Stimulated activated CD8-positive, alpha-beta memory T cell treated with anti-CD3 and anti-CD28 coated beads, Interleukin-7, amount 100 ng/mL, for 4 hours (primary cell): ENCODE measurements at places on chromosomes 3 and 15.

GRCh38 chr15:58873267-58873666 lies 60.2 kb downstream of the SLTM start:
- no peak for DNase-seq

- no peak for DNase-seq
Observed at GRCh38 chr3:172323894-172324610, 124.2 kb downstream of the GHSR start.

DNA sequence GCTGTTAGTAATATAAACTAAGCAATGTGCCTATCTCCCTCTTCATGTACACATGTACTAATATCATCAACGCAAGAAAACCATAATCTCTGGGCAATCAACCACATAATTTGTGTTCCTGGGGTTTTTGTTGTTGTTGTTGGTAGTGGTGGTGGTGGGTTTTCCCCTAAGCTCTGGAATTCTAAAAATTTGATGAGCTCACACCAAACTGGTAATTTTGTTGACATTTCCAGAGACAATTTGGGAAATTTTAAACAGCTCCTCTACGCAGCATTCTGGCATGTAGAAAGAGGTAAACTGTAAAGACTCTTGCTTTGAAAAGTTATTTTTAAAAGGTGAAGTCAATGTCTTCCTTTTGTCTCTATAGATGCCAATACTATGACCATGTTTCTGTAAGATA lies 126.7 kb downstream of the IGSF11 start:
- no peak for DNase-seq

- no peak for DNase-seq
Observed at GRCh38 chr3:15861163-15861562, 63.4 kb upstream of the ANKRD28 start.

DNA sequence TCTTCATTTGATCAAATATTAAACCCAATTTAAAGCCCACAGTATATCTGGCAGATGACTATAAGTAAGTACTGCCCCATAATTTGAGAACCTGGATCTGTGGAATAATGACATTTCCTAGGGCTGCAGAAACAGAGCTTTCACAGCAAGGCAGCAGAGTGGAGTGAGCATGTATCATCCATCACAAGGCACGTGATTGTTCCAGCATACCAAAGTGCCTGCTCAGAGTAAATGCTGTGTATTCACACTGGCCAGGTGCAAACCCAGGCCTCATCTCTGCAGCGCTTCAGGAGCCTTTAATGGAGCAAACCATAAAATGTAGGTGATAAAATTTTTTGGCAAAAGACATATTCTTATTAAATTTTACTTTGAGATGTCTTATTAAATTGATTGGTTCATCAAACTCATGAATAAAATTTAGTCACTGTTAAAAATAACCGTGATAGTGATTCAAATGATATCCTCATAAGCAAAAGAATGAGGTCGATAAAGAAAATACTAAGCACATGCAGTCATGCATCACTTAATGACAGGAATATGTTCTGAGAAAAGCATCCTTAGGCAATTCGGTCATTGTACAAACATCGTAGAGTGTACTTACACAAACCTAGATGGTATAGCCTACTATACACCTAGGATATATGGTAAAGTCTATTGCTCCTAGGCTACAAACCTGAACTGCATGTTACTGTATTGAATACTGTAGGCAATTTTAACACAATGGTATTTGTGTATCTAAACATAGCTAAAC lies 99.3 kb upstream of the SLC24A5 start:
- no peak for DNase-seq

DNA sequence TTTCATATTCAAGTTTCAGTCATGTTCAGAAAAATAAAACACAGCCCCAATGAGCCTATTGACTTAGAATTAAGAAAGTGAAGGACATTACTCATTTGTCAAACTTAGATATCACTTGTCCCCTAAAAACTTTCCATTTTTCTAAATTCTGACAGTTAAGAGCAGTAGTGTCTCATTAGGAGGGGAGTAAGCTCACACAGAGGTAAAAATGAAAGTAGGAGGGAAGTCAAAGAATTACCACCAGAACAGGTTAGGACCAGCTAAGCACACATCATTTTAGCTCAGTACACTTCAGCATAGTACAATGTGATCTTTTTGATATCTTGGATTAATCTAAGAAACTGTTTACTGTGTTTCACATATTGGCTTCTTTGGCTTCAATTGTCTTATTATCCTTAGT lies 64.3 kb downstream of the OSTN start:
- DNase-seq, result no peak

DNA sequence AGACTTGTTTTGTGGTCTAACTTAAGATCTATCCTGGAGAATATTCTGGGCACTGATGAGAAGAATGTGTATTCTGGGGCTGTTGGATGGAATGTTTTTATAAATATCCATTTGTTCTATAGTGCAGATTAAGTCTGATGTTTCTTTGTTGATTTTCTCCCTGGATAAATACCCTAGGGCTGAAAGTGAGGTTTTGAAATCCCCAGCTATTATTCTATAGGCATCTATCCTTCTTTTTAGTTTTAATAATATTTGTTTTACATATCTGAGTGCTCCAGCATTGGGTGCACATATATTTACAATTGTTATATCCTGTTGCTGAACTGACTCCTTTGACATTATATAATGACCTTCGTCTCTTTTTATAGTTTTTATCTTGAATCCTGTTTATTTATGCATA lies 42.9 kb downstream of the GALK2 start:
- no peak for DNase-seq

DNA sequence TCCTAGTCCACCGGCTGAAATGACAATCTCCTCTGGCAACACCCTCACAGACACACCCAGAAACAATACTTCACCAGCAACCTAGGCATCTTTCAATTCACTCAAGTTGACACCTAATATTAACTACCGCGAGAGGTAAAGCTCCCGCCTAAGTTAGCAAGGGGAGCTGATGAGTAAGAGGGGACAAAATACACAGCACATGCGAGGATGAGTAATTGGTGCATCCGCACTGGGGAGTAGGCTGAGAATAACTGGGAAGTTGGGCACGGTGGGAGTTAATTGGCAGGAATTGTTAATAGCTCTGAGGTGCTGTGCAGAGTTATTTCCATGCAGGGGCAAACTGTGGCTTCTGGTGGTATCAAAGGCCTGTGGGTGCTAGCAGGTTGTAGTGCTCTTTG lies 14.5 kb upstream of the PLD1 start:
- DNase-seq, result no peak

DNA sequence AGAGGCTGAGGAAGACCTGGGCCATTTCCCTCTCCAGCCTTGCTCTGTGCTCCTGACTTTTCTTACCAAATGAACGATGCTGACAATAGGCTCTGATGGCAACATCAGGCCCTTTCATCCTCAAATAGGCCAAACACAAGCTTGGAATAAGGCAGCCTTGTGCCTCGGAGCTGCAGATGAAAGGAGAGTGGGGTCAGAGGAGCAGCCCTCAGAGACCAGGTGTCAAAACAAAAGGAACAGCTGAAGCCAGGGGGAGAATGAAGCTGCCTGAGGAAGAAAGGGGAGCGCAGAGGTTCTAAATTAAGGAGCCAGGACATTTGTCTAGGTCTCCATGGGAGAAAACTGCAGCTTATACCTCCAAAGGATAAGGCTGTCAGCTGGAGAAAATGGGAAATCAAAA lies 5.1 kb downstream of the BFSP2 start:
- no peak for DNase-seq

- no peak for DNase-seq
Observed at GRCh38 chr15:63134245-63134985, 12.8 kb downstream of the LACTB start.

GRCh38 chr15:65355173-65355987 lies 22.4 kb downstream of the IGDCC3 start:
- no peak for DNase-seq

DNA sequence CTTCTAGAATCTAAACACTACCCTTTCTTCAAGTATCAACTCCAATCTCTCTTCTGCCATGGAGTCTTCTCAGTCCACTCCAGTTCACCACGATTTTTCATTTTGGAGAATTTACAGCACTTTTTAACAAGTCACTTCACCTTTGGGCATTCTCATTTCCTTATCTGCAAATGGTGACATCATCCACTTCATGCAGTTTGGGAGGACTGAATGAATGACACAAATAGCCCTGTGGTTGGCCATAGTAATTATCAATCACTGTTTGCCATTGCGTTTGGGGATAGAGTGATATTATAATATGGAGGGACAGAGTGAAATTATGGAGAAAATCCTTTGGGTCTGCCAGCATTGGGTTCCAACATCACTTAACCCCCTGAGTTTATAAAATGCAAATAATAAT lies 38.0 kb upstream of the TM4SF1 start:
- no peak for DNase-seq

DNA sequence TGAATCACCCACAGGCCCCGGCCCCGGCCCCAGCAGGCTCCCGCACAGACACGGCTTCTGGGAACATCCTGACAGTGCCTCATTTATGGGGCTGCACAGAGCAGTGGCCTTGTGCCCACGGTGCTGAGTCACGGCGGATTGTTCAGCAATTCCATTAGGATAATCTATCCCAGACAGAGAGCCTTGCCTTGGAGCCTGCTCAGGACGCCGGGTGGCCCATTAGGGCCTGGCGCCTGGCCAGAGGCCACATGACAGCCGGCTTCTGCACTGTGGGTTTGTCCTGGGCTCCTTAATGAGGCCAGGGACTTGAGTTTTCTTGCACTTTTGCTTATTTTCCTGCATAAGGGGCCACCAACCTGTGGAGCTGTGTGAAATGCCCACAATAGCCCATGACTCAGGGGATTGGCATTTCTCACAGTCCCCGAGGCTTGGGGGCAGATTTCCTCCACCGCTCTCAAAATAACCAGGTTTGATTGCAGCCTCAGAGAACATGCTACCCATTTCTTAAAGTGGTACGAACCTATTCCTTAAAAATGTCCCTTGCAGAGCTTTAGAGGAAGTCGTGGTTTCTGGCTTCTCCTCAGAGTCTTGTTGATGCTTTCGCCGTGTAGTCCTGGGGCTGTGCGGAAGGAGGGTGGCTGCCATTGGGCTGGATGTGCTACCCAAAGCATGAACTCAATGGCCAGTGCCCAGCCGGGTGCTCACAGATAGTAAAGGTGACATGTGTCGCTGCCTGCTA lies 19.0 kb downstream of the SYNM start:
- no peak for DNase-seq

GRCh38 chr3:102125994-102126368 lies 276.7 kb downstream of the NFKBIZ start:
- no peak for DNase-seq

- DNase-seq, result no peak
Observed at GRCh38 chr3:56291244-56291680, 177.0 kb downstream of the ERC2 start.

DNA sequence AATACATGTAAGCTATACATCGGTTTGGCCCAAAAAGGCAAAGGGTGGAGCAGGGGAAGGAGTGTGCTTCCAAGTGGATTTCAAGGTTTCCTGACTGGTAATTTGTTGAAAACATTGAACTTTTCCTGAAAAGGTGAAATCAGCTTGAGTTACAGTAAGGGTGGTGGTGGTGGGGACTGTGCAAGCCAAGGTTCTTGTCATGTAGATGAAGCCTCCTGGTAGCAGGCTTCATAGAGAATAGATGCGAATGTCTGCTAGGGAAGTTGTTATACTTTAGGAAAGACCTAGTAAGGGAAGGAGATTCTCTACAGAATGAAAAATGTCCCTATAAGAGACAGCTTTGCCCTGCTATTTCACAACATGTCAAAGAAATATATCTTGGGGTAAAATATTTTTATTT lies 528.2 kb upstream of the CBLB start:
- DNase-seq, result no peak

GRCh38 chr3:53841296-53841695 lies 4.9 kb downstream of the CHDH start:
- no peak for DNase-seq

DNA sequence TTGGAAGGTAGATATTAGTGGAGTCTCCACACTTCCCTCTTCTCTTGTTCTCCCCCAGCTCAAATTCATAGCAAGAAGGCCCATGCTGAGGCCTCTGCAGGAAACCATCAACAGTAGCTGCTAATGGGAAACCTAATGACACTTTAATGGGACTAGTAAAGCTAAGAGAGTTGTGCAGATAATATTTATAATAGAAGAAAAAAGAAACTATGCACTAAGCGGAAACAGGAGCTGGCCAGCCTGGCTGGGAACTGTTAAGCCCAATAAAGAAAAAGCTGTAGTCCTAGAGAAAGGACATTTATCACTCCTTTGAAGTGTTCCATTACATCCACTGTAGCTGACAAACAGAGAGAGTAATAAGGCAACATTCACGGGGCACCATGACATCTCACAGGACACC lies 229.6 kb downstream of the IGSF11 start:
- DNase-seq, result no peak

DNA sequence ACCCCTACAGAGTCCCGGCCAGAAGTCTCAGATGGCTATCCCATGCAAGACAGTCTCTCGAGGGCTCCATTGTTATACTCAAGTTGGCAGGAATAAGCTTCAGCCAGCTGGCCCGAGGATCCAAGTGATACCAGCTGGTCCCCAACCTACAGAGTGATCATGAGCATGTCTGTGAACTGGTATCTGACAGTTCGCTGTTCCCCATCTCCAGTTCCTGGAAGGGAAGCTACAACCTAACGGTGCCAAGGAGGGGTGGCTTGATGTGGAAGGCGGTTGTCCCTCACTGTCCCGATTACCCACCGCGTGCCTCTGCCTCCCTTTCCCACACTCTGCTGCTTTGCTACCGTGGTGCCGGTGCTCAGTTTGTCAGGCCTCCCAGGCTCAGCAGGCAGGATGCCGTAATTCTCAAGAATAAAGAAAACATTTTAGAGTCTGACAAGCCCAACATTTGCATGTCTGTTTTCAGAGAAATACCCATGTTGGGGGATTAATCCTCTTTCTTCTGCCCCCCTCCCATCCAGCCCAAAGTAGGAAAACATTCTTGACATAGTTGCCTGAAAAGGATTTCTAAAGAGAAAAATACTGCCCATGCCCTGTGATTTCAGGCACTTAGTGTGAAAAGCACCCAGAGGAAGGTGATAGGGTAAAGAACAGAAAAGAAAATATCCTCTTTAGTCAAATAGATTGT lies 49.4 kb upstream of the HES1 start:
- DNase-seq, result no peak

DNA sequence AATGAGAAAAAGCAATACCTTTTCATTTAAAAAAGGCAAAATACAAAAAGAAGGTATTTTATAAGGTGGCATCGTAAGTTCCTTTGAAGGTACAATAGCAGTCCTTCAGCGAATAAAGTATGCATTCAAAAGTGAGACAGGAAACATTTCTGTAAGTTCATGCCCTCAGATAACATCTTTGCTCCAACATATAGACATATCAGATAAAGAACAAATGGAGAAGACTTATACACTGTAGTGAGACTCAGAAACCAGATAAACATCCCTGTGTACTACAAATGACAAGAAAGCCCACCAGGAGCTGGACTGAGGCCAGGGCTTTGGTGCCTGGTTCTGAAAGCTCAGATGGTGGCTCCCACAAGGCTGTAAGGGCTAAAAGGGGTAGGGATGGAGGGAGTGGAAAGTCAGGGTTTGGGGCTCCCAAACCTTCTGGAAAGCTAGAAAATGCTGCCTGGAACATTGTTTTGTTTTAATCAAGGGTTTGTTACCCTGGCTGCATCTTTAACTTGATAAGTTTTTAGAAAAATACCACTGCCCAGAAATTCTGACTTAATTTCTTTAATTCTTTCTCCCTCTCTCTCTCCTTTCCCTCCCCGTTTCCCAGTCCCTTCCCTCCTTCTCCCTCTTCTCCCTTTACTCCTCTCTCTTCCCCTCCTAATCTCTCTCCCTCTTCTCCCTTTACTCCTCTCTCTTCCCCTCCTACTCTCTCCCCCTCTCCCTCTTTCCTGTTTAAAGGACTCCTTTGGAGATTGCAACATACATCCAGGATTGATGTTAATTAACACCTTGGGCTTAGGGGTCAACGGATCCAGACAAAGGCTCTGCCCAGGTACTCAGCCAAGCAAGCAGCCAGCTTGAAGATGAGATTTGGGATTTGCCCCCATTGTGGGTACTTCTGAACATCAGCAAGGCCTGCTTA lies 126.1 kb downstream of the AQP9 start:
- no peak for DNase-seq

- no peak for DNase-seq
Observed at GRCh38 chr3:193301433-193301832, 60.4 kb downstream of the PLAAT1 start.
